ENCODE measurements at places on chromosomes 16 and 17.

- no peak overlapping the region for H3K4me3 ChIP-seq
- DNase-seq, result no peak
- H3K4me1 ChIP-seq, result no peaks in the 10 kb centered on the region
- no peaks in the 10 kb centered on the region for H3K36me3 ChIP-seq
- no peaks in the 10 kb centered on the region for H3K27me3 ChIP-seq
These were observed 48.1 kb upstream of the GOSR1 start for GRCh38 chr17:30429155-30429554.

DNA sequence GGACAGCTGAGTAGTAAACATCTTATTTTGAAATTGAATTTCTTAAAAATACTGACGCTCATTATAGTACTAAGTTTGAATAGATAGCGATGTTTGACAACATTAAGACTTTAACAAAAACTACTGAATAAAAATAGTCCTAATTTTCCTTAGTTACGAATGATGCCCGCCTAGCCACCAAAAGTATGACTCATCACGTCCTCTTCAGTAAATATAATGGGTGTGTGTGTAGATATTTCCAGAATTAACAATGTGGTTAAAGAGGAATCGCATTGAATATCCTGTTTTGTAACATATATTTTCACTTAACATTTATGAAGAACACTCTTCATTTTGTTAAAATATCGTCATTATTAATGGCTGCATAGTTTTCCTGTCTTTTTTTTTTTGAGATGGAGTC, 187.6 kb downstream of the MYO1D start:
- H3K27me3 ChIP-seq, result no peaks in the 10 kb centered on the region
- no peak overlapping the region for H3K27ac ChIP-seq
- DNase-seq, result no peak
- H3K4me1 ChIP-seq, result no peaks in the 10 kb centered on the region

DNA sequence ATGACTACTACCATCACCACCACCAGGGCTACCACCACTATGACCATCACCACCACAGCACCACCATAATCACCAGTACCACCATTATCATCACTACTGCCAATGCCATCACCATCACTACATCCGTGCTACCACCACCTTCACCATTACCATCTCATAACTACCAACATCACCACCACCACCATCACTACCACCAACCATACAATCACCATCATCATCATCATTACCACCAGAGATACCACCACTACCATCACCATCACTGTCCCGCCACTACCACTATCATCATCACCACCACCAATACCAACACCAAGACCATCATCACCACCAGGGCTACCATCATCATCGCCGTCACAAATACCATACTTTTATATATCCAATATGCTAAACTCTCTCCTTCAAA, 369.6 kb upstream of the DYNLRB2 start:
- H3K27ac ChIP-seq, result no peak overlapping the region
- no peaks in the 10 kb centered on the region for H3K36me3 ChIP-seq
- no peaks in the 10 kb centered on the region for H3K27me3 ChIP-seq

- H3K4me1 ChIP-seq, result no peaks in the 10 kb centered on the region
- no peaks in the 10 kb centered on the region for H3K36me3 ChIP-seq
- no peak overlapping the region for H3K4me3 ChIP-seq
- no peak overlapping the region for H3K27ac ChIP-seq
These were observed 90.6 kb upstream of the CDH5 start for GRCh38 chr16:66275775-66276428.

DNA sequence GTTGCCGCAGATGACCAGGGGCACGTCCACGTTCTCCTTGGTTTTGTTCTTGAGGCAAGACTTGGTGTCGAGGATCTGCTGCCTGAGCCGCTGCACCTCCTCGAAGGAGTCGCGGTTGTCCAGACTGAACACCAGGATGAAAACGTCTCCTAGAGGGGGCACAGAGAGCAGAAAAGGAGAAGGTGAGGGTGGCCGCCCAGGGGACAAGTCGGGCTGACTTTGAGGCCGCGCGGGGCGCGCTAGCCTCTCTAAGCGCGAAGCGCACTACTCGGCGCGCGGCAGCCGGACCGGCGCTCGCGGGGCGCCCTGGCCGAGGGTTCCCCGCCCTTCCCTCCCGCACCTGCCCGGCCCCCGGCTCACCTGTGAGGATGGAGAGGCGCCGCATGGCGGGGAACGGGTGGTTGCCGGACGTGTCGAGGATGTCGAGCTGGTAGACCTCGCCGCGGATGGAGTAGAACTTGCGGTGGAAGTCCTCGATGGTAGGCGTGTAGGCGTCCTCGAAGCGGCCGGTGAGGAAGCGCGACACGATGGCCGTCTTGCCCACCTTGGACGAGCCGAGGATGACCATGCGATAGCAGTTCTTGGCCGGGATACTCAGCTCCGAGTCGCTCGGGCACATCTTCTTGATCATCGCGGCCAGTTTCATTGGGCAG, 533 bp downstream of the RASD1 start:
- DNase-seq, result peak; percentile 37
- H3K4me1 ChIP-seq, result peaks cover 2% of the 10 kb centered on the region
- no peaks in the 10 kb centered on the region for H3K36me3 ChIP-seq
- H3K27ac ChIP-seq, result no peak overlapping the region

- no peaks in the 10 kb centered on the region for H3K36me3 ChIP-seq
- no peaks in the 10 kb centered on the region for H3K4me1 ChIP-seq
- no peaks in the 10 kb centered on the region for H3K27me3 ChIP-seq
- no peak overlapping the region for H3K4me3 ChIP-seq
- peak; percentile 76 for DNase-seq
- H3K27ac ChIP-seq, result no peak overlapping the region
These were observed 117.4 kb downstream of the IRF8 start for GRCh38 chr16:86016201-86016965.

All from mesendoderm (in vitro differentiated cells).